ENCODE measurements at places on chromosomes 4 and X. TPM values are rescaled to one million over a fixed set of nuclear protein-coding genes. Genes with fewer than 3 reads are reported as not detected.

HSPA4L gene
- 2.1 TPM for polyA plus RNA-seq

EFNB1 gene
- 5.3 TPM for polyA plus RNA-seq

RADX gene
- 0.53 TPM for polyA plus RNA-seq

RXFP1 gene
- polyA plus RNA-seq, result 1.2 TPM

CTAG1A gene
- polyA plus RNA-seq, result not detected

NXF2 gene
- polyA plus RNA-seq, result not detected

SOWAHB gene
- not detected for polyA plus RNA-seq

HSFX1 gene
- polyA plus RNA-seq, result 0.09 TPM

GPR82 gene
- polyA plus RNA-seq, result 0.13 TPM

BST1 gene
- 24.3 TPM for polyA plus RNA-seq

F9 gene
- polyA plus RNA-seq, result not detected

SSX2 gene
- not detected for polyA plus RNA-seq

TXK gene
- not detected for polyA plus RNA-seq

FGD1 gene
- polyA plus RNA-seq, result 6.0 TPM

CHRDL1 gene
- polyA plus RNA-seq, result 0.06 TPM

GRCh38 chr4:153112041-153112441 lies 92.2 kb upstream of the TRIM2 start:
- no peak for DNase-seq

GRCh38 chr4:183906739-183907651 lies 1.9 kb downstream of the STOX2 start:
- peak; percentile 2 for DNase-seq

DNA sequence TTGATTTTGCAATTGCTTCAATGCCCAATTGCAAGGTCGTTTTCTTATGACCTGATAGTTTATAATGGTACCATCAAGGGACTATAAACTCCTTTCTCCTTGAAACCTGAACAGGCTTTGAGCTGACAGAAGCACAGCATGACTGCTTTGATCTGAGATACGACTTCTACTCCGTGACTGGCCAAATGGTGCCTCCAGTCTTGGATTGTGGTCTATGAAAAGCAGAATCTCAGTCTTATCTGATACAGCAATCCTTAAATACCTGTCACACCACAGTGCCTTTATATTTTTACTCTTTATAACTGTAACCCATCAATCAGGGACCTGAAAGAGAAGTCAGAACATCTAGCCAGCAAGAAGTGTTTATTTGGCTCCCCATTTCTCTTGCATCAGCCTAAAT lies 93.1 kb downstream of the DOCK11 start:
- DNase-seq, result no peak

DNA sequence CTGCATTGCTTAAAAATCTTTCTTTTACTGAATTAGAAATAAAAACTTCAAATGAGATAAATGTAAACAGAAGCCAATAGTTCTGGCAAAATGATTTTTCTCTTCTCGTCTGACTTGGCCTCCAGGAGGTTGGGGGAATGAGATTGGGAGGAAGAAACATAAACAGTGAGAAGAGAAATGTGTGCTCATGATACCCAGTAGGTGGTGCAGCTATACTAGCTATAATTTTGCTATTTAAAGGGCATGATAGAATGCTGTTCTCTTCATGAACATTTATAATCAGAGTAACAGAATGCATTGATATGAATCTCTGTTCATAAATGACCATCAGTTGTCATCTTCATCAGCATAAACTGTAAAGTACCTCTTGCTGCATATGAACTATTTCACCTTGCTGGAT lies 85.5 kb downstream of the TACR3 start:
- DNase-seq, result no peak

DNA sequence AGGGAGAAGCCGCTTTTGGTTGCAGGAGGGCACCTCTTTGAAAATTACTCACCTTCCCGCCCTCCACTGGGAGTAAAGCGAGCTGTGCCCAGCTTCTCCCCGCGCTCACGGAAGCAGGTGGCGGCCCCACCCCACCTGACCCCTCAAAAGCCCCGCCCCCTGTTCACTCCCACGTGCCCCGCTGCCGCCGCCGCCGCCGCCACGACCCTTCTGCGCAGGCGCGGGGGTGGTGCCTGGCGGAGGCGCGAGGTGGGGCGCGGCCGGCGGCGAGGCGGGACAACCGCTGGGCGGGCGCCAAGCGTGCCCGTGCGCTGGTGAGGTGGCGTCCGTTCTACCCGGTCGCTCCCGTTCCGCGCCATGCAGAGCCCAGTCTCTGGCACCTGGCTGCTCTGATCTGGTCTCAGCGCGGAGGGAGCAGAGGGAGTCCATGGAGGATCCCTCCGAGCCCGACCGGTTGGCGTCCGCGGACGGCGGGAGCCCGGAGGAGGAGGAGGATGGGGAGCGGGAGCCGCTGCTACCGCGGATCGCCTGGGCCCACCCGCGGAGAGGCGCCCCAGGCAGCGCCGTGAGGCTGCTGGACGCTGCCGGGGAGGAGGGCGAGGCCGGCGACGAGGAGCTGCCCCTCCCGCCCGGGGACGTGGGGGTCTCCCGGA lies at the start of gene PI4K2B:
Gene PI4K2B, plus strand, starts transcription at position 297 of the 653 bp plus-strand sequence. Its CDS starts 131 bp downstream, at position 428.
- peak; percentile 93 for DNase-seq

GRCh38 chrX:9730752-9731151 lies 34.9 kb downstream of the GPR143 start:
- DNase-seq, result no peak

DNA sequence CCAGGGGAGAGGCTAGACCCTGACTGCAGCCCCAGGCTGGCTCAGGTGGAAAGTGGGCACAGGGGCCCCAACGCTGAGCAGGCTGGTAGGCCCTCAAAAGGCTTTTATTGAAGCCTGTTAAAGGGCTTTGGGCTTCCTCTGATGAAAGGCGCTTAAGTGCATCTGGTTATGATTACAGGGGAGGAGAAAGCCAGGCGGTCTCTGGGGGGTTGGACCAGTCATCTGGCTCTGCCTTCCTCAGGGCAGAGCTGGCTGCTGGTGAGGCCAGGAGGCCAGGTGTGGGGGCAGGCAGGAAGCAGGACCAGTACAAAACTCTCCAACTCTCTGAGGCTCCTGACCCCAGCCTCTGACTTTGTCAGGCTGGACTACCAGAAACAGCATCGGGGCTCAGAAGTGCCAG lies 68.8 kb upstream of the BCOR start:
- peak; percentile 85 for DNase-seq

GRCh38 chr4:188534297-188534696 lies 395.1 kb downstream of the TRIML1 start:
- no peak for DNase-seq

- peak; percentile 12 for DNase-seq
Observed at GRCh38 chrX:87299563-87300160, 217.9 kb upstream of the KLHL4 start.

GRCh38 chr4:25843340-25844097 lies 19.3 kb downstream of the SEL1L3 start:
- peak; percentile 64 for DNase-seq

DNA sequence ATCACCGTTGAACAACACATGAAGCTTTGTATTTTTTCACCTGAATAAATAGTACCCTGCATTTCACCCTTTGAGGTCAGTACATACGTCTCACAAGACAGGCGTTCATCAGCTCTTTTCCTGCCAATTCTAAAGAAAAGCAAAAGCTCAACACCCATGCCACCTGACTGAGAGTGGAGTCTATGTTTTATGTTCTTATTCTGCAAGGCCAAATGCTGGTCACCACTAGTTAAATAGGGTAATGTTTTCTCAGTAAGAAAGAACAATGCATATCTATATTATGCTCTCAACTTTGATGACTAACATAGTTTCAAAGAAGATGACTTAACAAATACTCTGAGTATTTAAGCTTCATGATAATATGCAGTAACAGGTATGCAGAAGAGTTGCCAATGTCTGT lies 336.3 kb upstream of the BMP3 start:
- DNase-seq, result no peak

GRCh38 chr4:184824081-184824775 lies 1.5 kb downstream of the ACSL1 start:
- peak; percentile 8 for DNase-seq

DNA sequence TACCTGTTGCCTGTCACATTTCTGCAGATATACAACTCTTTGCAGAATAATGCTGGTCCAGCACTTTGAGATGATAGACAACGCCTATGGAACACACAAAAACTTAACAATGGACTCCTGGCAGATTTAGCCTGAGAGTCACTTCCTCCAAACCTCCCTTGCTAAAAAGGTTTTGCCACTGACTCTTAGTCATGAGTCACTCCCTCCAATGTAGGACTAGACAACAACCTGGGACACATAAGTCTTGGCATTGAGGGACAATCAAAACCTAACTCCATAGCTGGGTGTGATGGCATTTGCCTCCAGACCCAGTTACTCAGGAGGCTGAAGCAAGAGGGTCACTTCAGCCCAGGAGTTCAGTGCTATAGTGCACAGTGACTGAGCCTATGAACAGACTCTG lies 22.0 kb upstream of the EIF4E start:
- DNase-seq, result peak; percentile 58

DNA sequence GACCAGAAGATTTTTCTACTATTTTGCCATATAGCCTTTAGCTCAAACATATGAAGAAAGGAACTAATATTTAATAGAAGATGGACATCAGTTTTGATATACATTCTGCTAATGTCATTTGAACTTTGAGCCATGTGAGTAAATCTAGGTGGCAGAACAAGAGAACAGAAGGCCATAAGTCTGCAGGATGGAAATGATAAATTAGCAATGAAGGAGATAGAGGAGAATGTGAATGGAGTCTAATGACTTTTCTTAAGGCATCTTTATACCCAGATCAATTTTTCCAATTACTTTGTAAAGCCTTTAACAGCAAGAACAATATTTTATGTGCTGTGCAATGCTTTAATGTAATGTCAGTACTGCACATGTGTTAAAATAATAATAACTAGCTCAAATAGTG lies 30.1 kb upstream of the ALG13 start:
- DNase-seq, result no peak

- DNase-seq, result no peak
Observed at GRCh38 chrX:32571579-32571978, 639.8 kb downstream of the DMD start.

GRCh38 chrX:119565107-119565663 lies at the start of gene STEEP1:
Gene STEEP1 (minus strand): TSS chrX:119565409. CDS start chrX:119565355, 54 bp downstream.
- DNase-seq, result peak; percentile 93

DNA sequence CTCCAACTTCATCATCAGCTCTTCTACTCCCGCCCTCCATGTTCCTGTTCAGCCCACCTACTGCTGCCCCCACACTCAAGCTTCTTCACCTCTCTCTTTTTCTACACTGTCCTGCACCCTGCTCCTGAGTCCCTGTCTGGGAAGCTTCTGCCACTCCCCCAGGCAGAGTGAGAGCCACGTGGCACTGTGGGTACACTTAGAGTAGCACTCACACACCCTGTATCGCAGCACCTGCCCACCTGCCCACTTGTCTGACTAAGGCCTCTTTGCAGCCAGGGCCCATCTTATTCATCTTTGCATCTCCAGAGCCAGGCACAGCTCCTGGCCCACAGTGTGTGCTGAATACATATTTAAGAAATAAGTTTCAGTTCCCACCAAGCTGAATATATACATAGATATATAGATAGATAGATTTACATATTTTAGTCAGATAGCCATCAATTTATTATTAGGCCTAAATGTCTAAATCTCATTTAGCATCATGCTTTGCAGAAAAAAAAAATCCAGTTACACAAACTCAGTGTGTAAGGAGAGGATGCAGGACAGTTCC lies 24.9 kb downstream of the CCDC149 start:
- DNase-seq, result no peak

DNA sequence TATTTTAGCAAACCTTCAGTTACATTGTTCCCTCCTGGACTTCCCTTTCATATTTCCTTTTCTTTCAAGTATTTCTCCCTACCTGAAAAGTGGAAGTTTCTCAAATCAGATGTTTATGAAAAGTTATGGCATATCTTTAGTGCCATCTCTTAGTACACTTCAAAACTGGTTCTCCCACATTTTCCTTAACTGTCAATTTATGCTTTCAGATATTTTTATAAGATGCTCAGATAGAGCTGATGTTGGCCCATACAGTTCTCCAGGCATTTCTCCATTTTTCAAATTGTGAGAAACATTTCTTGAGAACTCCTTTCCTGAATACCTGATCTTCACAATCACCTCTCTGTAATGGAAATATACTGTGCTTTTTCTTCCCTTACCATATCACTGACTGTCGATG lies 32.5 kb upstream of the AP1AR start:
- no peak for DNase-seq

DNA sequence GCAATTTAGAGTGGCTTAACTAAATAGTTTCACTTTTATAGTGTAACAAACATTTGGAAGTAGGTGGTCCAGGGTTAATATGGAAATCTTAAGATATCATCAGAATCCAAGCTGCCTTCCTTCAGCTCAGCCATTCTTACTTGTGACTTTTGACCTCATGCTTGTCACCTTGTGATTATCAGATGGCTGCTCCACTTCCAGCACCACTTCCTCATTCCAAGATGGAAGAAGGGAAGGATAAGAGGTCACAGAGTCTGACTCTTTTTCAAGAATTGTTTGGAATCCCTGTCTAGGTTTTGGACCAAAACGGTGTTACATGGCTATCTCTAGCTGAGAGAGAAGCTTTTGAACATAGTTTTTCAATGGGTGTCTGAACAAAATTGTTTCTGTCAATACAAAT lies 39.9 kb downstream of the MTTP start:
- DNase-seq, result no peak

- no peak for DNase-seq
Observed at GRCh38 chr4:169226565-169226964, 44.2 kb downstream of the SH3RF1 start.

DNA sequence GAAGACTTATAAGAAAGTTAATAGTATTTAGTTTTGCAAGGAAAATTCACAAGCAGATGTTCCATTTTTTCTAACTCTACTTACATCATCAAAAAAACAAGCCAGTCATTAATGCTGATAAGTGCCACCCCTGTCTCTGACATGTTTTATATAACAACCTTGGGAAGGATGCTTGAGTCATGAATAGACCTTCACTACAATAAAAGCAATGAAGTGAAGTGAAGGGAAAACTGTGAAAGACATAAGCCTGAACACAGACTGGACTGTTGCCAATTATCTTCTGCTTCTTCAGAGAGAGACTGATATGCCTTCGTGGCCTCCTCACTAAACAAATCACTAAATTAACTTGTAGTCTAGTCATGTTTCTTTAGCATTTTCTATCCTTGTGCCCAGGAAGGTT lies 353.2 kb downstream of the PDHA2 start:
- no peak for DNase-seq

DNA sequence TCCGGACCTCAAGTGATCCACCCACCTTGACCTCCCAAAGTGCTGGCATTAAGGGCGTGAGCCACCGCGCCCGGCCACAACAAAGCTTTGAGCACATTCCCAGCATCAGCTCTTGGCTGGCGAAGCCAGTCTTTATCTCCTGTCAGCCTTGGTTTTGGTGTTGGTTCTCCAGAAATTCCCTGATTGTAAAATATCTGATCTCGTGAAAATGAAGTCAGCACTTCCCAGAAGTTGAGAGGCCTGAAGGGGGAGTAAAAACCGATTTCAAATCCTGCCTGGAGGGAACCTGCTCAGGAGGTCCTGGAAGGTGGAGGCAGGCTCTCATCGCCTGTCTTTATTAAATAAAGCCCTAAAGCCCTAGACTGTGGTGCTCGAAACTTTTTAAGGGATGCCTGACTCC lies 33.6 kb downstream of the PTTG2 start:
- no peak for DNase-seq

DNA sequence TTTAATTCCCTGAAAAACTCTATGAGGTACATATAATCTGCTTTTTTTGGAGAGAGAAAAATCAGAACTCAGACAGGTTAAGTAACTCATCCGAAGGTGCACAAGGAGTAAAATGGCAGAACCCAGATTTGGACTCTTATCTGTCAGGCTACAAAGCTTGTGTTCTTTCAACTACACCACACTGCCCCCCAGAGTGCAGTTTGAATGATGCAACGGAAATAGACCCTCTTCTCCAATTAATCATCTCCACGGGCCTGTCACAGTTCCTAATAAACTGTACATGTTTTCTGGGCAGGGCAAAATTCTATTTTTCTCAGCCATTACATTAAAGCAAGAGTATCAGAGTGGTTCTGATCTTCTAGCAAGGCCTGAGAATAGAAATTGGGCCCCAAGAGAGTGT lies 35.3 kb upstream of the DCX start:
- DNase-seq, result no peak
